ENCODE measurements at places on chromosomes 7 and 10.

GRCh38 chr10:59857921-59858320, 48.4 kb downstream of the CCDC6 start:
- DNase-seq: no peak

DNA sequence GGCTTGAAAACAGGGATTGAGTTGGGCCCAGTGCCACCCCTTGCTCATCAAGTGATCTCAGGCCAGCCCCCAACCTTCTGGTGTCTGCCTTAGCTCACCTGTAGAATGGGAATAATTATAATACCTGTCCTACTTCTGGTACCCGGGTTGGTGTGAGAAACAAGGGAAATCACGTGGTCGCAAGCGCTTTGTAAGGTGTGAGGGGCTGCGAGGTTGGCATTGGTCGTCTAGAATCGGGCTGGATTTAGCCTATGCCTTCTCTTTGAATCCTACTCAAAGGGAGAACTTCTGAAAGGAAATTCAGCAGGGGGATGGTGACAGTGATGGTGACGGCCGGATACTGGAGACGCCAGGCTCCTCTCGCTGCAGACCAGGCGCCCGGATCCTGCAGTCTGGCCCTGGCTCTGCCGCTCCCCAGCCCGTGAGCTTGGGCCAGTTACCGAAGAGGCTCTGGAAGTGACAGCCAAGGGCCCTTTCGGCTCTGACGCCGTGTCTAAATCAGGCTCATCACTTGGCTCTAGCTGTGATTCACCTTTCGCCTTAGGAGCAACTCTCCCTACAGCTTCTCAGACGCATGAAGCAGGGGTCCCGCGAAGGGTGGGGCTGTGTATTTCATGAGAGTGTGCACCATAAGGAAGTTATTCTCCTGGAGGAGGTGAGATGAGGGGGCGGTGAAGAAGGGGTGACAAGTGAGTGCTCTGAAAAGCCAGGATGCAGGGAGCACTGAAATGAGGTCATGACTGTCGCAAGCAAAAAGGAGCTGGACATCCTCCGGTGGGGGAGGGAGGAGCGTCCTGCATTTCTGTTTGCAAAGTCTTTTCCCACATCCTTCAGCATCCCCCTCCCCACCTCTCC, 4.0 kb upstream of the CREB5 start:
- peak; percentile 82 for DNase-seq

- no peak for DNase-seq
Observed at GRCh38 chr10:78458983-78459638, 425.4 kb downstream of the RPS24 start.

GRCh38 chr7:20320322-20320721, 10.4 kb upstream of the ITGB8 start:
- no peak for DNase-seq

GRCh38 chr10:100131571-100131970, 49.9 kb upstream of the CPN1 start:
- DNase-seq: no peak

DNA sequence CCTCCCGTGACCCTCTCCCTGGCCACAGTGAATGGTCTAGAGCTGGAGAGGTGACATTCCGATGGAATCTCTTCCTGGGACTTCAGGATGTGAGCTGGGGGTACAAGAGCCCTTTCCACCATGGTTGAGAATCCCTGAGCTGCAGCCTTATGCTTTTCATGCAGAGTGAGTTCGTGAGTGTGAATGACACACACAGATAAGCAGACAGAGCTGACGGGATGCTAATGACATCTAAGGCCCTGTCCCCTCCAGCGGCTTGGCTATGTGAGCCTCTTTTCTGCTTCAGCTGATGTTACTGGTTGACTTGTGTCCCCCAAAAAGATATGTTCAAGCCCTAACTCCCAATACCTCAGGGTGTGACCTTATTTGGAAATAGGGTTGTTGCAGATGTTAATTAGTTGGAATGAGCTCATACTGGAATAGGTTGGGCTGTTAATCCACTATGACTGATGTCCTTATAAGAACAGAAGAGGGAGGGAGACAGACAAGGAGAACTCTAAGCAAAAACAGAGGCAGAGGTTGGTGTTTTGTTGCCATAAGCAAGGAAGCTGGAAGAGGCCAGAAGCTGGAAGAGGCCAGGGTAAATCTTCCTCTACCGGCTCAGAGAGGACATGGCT, 111.1 kb upstream of the AFAP1L2 start:
- DNase-seq: no peak

GRCh38 chr7:82360591-82361368, 82.8 kb downstream of the CACNA2D1 start:
- DNase-seq: no peak

DNA sequence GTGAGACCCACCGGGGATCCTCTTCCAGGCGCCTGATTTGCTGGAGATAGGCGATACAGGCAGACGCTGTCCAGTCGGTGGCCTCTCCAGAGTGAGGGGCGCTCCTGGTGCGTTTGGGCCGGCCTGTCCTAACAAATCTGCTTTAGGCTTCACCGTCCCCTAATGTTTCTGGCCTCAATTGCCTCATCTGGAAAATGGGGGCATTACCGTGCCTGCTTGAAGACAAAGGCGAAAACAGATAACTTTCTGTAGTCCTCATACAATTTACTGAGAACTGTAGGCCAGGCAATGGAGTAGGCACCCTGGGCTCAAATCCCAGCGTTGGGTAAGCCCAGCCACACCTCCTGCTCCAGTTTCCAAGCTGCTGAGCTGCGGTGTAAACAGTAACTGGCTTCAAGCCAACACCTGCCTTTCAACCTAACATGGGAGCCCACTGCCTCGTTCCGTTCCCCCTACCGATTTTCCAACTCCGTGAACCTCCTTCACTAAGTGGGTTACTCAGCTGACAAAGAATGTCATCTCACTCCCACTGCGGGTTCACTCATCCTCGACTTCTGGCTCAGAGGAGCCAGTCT, 589 bp upstream of the ZFAND4 start:
- DNase-seq: peak; percentile 64

GRCh38 chr10:10828623-10829022, 189.0 kb upstream of the CELF2 start:
- no peak for DNase-seq

GRCh38 chr7:71626206-71626605, 494.3 kb downstream of the GALNT17 start:
- DNase-seq: no peak

GRCh38 chr10:79982362-79982800, 33.5 kb upstream of the SFTPD start:
- no peak for DNase-seq

DNA sequence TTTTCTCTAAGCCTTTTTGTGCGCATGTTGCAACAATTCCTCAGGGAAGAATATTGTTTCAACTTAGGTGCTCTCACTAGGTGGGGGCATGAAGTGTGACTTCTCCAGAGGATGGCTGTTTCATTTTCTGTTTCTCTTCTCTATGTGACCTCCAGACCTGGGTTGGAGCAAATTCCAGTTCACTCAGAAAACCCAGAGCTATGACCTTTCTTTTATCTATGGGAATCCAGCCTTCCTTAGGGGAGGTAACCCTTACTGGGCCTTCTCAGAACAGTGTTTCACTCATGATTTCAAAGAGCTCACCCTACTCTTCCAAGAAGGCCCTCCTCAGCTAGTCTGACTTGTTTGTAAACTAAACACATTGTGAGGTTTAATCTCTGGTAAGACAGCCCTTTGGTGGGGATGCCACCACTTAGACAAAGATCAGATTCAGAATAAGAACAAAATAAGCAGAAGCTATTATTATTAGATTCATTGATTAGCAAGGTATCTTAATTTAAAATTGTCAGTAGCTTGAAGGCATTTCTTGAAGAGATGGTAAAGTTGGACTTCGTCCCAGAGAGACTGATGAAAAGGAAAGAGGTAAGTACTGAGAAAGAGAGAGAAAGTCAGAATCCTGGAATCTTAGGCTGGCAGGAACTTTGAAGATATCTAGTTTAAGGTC, 16.6 kb upstream of the TAS2R60 start:
- DNase-seq: no peak

GRCh38 chr7:30652132-30652531, 30.1 kb downstream of the CRHR2 start:
- no peak for DNase-seq

GRCh38 chr10:35274498-35275060, 61.7 kb upstream of the CCNY start:
- DNase-seq: no peak

- no peak for DNase-seq
Observed at GRCh38 chr10:14787938-14788337, 13.2 kb upstream of the FAM107B start.

DNA sequence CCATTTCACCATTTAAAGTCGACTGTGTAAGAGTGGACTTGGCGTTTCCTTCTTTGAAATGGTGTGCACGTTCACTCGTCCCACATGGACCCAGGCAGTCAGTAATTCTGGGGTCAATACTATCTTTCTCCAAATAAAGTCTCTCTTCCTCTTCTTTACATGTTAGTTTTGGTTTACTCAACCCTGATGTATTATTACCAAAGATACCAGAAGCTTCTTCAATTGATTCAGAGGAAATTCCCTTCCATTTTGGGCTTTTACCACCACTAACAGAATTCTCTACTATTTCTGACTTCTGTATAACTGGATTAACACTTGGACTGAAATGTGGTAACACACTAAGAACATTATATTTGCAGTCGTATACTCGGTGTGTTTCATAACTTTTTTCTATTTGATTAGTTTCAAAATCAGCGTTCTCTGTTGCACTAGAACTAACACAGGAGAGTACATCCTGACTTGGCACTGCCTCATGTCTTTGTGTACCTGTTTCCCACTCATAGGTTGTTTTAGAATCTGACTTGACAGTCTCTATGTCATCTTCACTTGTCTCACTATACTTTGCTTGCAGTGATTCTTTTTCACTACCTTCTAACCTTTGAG, 60.8 kb downstream of the LARP4B start:
- DNase-seq: no peak

GRCh38 chr7:25732766-25733217, 419.2 kb upstream of the NFE2L3 start:
- DNase-seq: no peak

- DNase-seq: no peak
Observed at GRCh38 chr10:85477979-85478378, 888.6 kb downstream of the GRID1 start.

- DNase-seq: no peak
Observed at GRCh38 chr7:126608339-126608776, 644.4 kb downstream of the GRM8 start.

GRCh38 chr7:7535691-7536090, at the start of gene COL28A1:
Gene COL28A1, minus strand, starts transcription at chr7:7535873. Its CDS starts 2,998 bp downstream, at chr7:7532875.
- DNase-seq: no peak

DNA sequence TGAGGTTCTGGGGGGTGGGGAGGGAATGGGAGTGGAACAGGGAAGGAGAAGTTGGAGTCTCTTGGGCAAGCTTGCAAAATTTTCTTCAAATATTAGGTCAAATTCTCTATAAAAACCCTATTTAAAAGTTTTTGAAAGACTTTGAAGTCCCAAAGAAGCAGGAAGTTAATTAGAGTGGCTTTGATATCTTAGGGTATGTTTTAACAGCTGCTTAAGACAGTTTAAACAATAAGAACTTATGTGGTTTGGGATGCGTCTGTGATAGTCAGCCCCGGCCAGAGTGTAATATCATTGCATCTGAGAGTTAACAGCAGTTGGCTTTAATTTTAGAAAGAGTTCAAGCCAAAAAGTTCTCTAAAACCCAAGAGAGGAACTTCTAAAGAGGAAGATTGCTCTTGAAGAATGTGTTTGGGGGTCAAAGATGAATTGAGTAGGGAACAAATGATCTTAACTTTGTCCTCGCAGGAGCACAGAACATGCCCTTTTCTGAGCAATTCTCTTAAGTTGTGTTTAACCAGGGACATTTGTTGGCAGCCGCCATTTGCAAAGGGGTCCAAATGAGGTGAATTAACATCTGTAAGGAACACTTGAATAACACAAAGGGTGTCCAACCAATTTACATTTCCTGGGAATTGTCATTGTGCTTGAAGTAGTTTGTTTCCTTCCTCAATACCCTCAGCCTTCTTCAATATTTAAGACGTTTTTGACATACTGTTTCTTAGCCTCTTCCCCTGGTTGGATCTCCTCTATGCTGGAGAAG, 182.4 kb downstream of the PTEN start:
- DNase-seq: no peak

DNA sequence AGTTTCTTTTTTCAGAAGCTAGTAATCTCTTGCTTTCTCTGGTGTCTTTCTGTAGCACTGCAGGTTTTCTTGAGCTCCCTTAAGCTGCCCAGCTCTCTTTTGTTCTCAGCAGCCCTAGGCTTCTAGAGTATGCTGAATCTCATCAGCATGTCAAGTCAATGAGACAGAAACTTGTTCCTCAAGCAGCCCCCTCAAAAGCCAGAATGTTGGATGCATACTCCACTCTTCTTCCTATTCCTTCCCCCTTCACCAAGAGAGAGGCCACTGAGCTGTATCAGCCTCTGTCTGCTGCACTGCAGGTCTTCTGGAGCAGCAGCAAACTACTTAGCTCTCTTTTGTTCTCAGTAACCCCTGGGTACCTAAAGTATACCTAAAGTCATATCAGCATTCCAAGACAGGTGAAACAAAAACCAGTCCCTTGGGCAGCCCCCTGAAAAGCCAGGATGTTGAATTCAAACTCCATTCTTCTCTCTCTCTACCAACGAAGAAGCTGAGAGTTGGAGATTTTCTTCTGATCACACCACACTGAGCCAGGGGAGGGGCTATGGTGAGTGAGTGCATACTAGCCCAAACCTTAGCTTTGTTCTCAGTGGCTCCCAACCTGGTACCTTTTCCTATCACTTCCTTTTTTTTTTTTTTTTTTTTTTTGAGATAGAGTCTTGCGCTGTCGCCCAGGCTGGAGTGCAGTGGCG, 73.3 kb upstream of the WAC start:
- no peak for DNase-seq
